KG1 (cell line): ENCODE measurements at places on chromosomes 7 and 10.

DNA sequence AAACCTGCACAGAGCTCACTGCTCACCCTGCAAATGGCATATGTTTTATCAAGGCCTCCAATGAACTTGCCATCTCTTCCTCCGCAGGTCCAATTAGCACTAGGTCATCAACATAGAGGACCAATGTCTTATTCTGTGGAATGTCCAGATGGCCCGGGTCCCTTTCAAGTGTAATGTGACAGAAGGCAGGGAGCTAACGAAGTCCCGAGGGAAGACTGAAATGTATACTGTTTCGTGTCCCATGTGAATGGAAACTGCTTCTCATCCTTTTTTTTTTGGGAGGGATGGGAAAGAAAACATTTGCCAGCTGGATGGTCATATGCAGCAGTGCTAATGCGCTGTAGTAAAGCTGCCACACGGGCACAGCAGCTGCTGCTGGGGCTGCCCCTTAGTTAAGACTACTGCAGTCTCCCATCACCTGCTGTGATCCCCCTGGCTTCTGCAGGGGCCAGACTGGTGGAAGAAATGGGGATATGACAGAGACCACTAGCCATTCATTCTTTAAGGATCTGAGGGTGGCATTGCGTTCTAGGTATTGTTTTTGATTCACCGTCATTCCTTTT is 61.7 kb upstream of the CCNY start:
- DNase-seq = no peak

DNA sequence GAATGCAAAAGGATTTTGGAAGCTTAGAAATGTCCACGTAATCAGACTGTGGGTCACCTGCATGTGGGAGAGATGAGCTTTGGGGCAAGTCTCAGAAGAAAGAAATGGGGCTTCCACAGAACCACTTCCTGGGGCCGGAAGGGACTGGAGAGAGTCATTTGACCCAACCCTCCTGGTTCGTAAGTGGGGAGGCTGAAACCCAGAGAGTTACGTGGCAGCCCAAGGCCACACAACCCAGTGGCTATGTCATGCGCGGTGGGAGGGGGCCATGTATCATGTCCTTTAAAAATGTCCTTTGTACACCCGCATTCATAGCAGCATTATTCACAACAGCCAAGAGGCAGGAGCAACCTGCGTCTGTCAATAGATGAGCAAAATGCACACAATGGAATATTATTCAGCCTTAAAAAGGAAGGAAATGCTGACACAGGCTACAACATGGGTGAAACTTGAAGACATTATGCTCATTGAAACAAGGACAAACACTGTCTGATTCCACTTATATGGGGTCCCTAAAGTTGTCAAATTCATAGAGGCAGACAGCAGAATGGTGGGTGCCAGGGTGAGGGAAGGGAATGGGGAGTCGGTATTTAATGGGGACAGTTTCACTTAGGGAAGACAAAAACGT is 15.1 kb downstream of the CAMK2B start:
- DNase-seq = no peak

- DNase-seq = no peak
Observed at GRCh38 chr10:84225427-84226173, at the start of gene LRIT2. LRIT2 (minus strand) TSS chr10:84225544; CDS start chr10:84225520, 24 bp downstream.

DNA sequence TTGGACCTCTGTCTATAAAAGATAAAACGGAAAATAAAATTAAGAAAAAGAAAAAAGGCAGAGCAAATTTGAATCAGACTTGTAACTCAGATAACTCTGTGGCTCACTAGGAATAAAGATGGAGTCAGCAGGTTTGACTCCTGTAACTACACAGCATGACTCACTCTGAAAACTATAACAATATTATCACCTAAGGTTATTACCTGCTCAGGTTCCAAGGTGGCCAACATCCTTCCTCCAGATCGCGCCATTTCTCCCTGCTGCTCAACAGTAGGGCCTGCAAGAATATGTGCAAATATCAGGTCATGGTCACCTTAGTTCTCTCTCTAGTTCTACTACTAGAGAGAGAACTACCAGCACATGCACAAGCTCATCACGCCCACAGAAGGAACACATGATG is 30.0 kb downstream of the ALDH18A1 start:
- DNase-seq = no peak

GRCh38 chr7:46512891-46513413 is 591.9 kb upstream of the IGFBP3 start:
- DNase-seq = no peak
